Stimulated activated CD8-positive, alpha-beta memory T cell treated with anti-CD3 and anti-CD28 coated beads, Interleukin-2, amount 100 ng/mL, for 1 hour (primary cell): ENCODE measurements at places on chromosomes 2 and 18.

- DNase-seq: no peak
Measured at GRCh38 chr18:1848716-1849115, 722.6 kb downstream of the METTL4 start.

- DNase-seq: no peak
Measured at GRCh38 chr2:64348386-64349130, 105.4 kb upstream of the LGALSL start.

GRCh38 chr2:104701411-104701911, 152.5 kb upstream of the POU3F3 start:
- DNase-seq: no peak

DNA sequence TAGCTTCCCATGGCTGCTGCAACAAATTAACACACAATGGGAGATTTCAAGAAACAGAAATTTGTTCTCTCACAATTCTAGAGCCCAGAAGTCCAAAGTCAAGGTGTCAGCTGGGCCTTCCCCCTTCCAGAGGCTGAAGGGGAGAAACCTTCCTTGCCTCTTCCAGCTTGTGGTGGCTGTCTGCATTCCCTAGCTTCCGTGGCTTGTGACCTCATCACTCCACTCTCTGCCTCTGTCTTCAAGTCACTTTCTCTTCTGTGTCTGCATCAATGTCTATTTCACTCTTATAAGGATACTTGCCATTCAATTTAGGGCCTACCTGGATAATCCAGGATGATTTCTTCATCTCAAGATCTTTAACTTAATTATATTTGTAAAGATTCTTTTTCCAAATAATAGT, 16.8 kb upstream of the SRBD1 start:
- no peak for DNase-seq

- no peak for DNase-seq
Measured at GRCh38 chr2:105886029-105886454, 141.3 kb downstream of the NCK2 start.

DNA sequence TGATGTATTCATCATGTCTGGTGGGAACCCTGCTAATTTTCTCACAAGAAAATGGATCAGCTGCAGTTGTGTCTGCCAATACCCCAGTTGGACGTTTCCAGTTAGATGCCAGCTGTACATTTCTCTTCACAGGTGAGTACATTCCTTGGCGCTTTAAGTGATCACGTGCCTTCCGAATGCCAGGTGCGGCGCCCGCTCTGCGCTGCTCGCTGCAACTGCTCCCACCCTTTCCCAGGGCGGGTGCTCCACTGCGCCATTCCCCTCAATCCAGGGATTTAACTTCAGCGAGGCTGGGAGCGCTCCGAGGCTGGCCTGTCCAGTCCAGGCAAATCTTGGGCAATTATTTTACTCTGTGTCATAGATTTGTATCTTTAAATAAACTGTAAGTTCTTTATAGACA, 225.0 kb upstream of the RAB6C start:
- DNase-seq: no peak

DNA sequence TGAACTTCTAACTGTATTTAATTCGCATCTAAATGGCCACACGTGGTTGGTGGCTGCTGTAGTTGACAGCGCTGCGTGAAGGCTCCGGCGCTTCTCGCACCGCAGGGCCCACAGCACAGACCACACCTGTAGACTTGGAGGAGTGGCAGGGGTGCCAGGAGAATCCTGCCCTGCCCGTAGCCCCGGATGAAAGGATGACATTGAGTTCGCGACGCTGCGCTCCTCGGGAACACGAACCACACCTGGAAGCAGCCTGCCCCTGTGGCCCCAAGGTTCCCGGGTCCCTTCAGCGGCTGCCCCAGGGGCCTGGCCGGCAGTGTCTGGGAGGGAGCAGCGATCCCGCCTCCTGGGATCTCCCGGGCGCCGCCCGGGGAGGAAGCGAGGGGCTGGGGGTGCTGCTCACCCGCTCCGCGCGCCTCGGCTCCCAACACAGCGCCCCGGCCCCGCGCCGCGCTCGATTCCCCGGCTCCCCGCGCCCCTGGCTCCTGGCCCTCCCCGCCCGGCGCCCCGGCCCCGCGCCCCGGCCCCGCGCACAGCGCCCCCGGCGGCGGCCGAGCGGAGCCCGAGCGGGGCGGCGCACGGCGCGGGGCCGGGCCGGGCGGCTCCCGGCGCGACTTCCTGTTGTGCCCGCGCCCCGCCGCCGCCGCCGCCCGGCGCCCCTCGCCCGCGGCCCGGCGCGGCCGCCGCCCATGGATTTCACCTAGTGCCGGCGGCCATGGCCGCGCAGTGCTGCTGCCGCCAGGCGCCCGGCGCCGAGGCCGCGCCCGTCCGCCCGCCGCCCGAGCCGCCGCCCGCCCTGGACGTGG, at the start of gene RNPEPL1:
Gene RNPEPL1, plus strand, starts transcription at position 613 of the 806 bp plus-strand sequence. Its CDS starts 103 bp downstream, at position 716.
- DNase-seq: no peak
